ENCODE measurements at places on chromosomes 2 and 18.

GRCh38 chr2:235981631-235982030 is 186.6 kb downstream of the GBX2 start:
- no peaks in the 10 kb centered on the region for H3K4me1 ChIP-seq
- no peak for DNase-seq
- no peak overlapping the region for H3K4me3 ChIP-seq
- H3K27me3 ChIP-seq, result no peaks in the 10 kb centered on the region
- H3K27ac ChIP-seq, result no peak overlapping the region
- H3K36me3 ChIP-seq, result no peaks in the 10 kb centered on the region

DNA sequence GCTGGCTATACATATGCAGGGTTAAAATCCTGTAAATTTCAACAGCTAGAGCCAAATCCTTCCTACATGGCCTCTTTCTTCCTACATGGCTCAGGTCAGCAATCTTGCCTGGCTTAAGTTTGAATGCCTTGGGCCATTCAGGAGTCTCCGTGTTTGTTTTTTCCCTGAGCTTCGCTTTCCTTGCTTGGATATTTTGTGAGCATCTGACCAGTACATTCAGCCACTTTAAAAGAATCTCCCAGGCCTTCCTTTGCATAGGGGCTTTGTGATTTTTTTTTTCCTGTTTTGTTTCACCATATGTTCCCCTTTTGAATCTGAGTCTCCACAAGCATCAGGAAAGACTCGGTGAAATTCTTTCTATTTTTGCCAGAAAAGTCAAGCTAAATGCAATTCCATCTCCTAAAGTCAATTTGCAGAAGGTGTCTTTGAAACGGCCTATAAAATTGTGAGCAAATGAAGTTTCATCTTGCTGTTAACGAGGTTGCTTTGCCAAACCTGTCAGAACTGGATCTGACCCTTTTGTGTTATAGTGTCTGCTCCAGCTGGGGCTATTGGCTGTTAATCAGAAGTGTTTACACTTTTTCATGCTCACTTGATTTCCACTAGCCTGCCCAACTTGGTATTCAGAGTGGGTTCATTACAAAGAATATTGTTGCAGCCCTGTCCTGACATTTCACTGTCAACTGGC is 256.9 kb downstream of the DCC start:
- H3K36me3 ChIP-seq, result no peaks in the 10 kb centered on the region
- H3K4me3 ChIP-seq, result no peak overlapping the region
- no peaks in the 10 kb centered on the region for H3K27me3 ChIP-seq

- no peak overlapping the region for H3K4me3 ChIP-seq
- no peaks in the 10 kb centered on the region for H3K27me3 ChIP-seq
- no peaks in the 10 kb centered on the region for H3K4me1 ChIP-seq
- DNase-seq, result no peak
- no peak overlapping the region for H3K27ac ChIP-seq
Measured at GRCh38 chr2:80326214-80326613, 21.7 kb upstream of the LRRTM1 start.

- H3K4me1 ChIP-seq, result peaks cover 24% of the 10 kb centered on the region
- H3K4me3 ChIP-seq, result no peak overlapping the region
- H3K27ac ChIP-seq, result peak overlapping the region; percentile 53
- H3K36me3 ChIP-seq, result no peaks in the 10 kb centered on the region
- no peaks in the 10 kb centered on the region for H3K27me3 ChIP-seq
- no peak for DNase-seq
Measured at GRCh38 chr2:229296536-229296935, 25.4 kb upstream of the PID1 start.

- H3K36me3 ChIP-seq, result no peaks in the 10 kb centered on the region
- H3K4me3 ChIP-seq, result peak overlapping the region; percentile 75
- H3K27me3 ChIP-seq, result peaks cover 3% of the 10 kb centered on the region
- peak; percentile 35 for DNase-seq
Measured at GRCh38 chr2:152097801-152098495, 896 bp downstream of the CACNB4 start.

- H3K4me1 ChIP-seq, result no peaks in the 10 kb centered on the region
- H3K27me3 ChIP-seq, result no peaks in the 10 kb centered on the region
Measured at GRCh38 chr2:32229635-32230034, 35.1 kb downstream of the NLRC4 start.

- no peaks in the 10 kb centered on the region for H3K4me1 ChIP-seq
- no peak for DNase-seq
- no peaks in the 10 kb centered on the region for H3K27me3 ChIP-seq
- H3K27ac ChIP-seq, result no peak overlapping the region
- H3K36me3 ChIP-seq, result no peaks in the 10 kb centered on the region
Measured at GRCh38 chr2:160194351-160194750, 5.7 kb downstream of the ITGB6 start.

- no peaks in the 10 kb centered on the region for H3K36me3 ChIP-seq
- no peaks in the 10 kb centered on the region for H3K27me3 ChIP-seq
- no peak overlapping the region for H3K27ac ChIP-seq
- no peak for DNase-seq
Measured at GRCh38 chr18:67143028-67143427, 373.5 kb downstream of the DSEL start.

GRCh38 chr2:190050001-190050400 is 12.5 kb downstream of the MSTN start:
- H3K36me3 ChIP-seq, result no peaks in the 10 kb centered on the region
- DNase-seq, result no peak
- no peaks in the 10 kb centered on the region for H3K27me3 ChIP-seq
- H3K4me3 ChIP-seq, result no peak overlapping the region

DNA sequence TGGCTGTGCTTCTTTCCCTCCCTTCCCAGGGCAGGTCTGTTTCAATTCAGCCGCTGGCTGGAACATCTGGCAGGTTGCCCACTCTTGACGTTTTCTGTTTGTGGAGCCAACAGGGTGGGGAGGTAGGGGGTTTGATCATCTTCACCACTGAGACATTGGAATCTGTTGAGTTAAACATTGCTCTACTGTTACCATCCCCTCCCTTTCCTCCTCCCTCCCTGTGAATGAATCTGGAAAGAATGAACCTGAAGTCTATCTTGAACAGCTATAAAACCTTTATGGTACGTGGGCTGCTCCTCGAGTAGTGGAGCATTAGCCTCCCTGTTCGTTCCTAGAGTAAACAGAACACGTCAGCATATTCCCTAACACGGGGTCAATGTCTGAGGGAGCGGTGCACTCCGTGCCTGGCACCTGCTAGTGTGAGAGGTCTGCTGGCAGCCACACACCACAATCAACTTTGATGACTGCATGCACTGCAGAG is 249.9 kb upstream of the RBBP8 start:
- peak; percentile 55 for DNase-seq
- H3K4me1 ChIP-seq, result peaks cover 14% of the 10 kb centered on the region
- no peaks in the 10 kb centered on the region for H3K36me3 ChIP-seq
- no peak overlapping the region for H3K4me3 ChIP-seq

- no peaks in the 10 kb centered on the region for H3K36me3 ChIP-seq
- no peak for DNase-seq
- no peaks in the 10 kb centered on the region for H3K27me3 ChIP-seq
- no peak overlapping the region for H3K4me3 ChIP-seq
- no peaks in the 10 kb centered on the region for H3K4me1 ChIP-seq
- H3K27ac ChIP-seq, result no peak overlapping the region
Measured at GRCh38 chr2:95007031-95007609, 18.4 kb upstream of the MAL start.

DNA sequence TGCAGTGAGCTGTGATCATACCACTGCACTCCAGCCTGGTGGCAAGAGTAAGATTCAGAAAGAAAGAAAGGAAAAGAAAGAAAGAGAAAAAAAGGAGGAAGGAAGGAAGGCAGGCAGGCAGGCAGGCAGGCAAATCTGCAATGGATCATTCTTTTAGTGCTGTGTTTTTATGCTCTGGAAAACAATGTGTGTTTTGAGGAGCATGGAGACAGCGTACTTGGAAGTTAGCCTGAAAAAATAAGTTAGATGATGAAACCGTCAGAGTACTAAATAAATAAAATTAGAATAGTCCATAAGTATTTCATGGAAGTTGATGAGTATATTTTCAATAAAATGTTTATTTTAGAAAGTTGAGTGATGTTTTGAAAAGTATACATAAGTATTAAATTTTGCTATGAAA is 366.4 kb upstream of the CDH20 start:
- no peak for DNase-seq
- no peaks in the 10 kb centered on the region for H3K27me3 ChIP-seq
- H3K36me3 ChIP-seq, result no peaks in the 10 kb centered on the region
- no peak overlapping the region for H3K27ac ChIP-seq

GRCh38 chr18:53686965-53687364 is 537.5 kb downstream of the MBD2 start:
- no peaks in the 10 kb centered on the region for H3K36me3 ChIP-seq
- H3K27me3 ChIP-seq, result no peaks in the 10 kb centered on the region
- no peaks in the 10 kb centered on the region for H3K4me1 ChIP-seq
- no peak for DNase-seq
- H3K27ac ChIP-seq, result no peak overlapping the region

DNA sequence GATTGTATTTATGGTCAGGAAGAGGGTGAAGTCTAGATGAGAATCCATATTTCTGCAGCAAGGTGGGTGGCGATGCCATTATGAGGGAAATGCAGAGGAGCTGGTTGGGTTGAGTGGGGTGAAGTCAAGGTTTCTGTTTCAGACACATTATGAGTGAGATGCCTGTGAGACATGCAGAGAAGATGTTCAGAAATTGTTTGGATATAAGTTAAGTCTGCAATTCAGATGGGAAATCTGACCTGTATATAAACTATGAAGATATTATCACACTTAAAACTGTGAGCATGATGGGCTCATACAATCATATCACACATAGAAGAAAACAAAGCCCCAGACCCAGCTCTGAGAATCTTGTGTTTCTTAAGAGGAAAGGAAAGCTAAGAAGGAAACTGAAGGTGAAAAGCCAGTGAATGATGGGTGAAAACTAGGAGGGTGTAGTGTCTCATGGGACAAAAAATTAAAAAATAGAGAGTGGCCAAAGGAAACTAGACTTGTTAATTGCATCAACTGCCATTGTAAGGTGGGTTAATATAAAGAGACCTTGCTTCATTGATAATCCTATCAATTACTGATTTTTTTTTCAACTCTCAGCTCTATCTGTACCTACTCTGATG is 14.2 kb downstream of the GALNT5 start:
- no peak overlapping the region for H3K27ac ChIP-seq
- H3K4me3 ChIP-seq, result no peak overlapping the region
- H3K4me1 ChIP-seq, result no peaks in the 10 kb centered on the region
- H3K27me3 ChIP-seq, result no peaks in the 10 kb centered on the region

GRCh38 chr2:215681799-215682596 is 246.1 kb upstream of the FN1 start:
- no peaks in the 10 kb centered on the region for H3K36me3 ChIP-seq
- DNase-seq, result peak; percentile 25
- peak overlapping the region; percentile 61 for H3K27ac ChIP-seq
- H3K4me1 ChIP-seq, result peaks cover 14% of the 10 kb centered on the region
- H3K27me3 ChIP-seq, result no peaks in the 10 kb centered on the region

- no peaks in the 10 kb centered on the region for H3K36me3 ChIP-seq
- H3K4me3 ChIP-seq, result no peak overlapping the region
- H3K27ac ChIP-seq, result no peak overlapping the region
- DNase-seq, result no peak
- no peaks in the 10 kb centered on the region for H3K27me3 ChIP-seq
- no peaks in the 10 kb centered on the region for H3K4me1 ChIP-seq
Measured at GRCh38 chr2:61726456-61727209, 127.2 kb downstream of the FAM161A start.

- no peaks in the 10 kb centered on the region for H3K36me3 ChIP-seq
- no peak for DNase-seq
- H3K4me3 ChIP-seq, result no peak overlapping the region
- peaks cover 16% of the 10 kb centered on the region for H3K4me1 ChIP-seq
- no peaks in the 10 kb centered on the region for H3K27me3 ChIP-seq
Measured at GRCh38 chr2:202030691-202031090, 3.0 kb upstream of the FZD7 start.

- H3K27me3 ChIP-seq, result no peaks in the 10 kb centered on the region
- H3K36me3 ChIP-seq, result no peaks in the 10 kb centered on the region
- no peak for DNase-seq
Measured at GRCh38 chr2:181313845-181314244, 143.3 kb upstream of the ITGA4 start.

Data from upper lobe of left lung (tissue), 6 donors.